T1000 (cell line): ENCODE measurements at places on chromosomes 16 and 17.

GRCh38 chr17:69812240-69812837 lies 262.7 kb upstream of the KCNJ16 start:
- no peak for DNase-seq

- DNase-seq, result peak; percentile 27
Measured at GRCh38 chr16:65975049-65975708, 391.3 kb upstream of the CDH5 start.

GRCh38 chr17:62963296-62963695 lies 2.7 kb upstream of the TANC2 start:
- peak; percentile 45 for DNase-seq

DNA sequence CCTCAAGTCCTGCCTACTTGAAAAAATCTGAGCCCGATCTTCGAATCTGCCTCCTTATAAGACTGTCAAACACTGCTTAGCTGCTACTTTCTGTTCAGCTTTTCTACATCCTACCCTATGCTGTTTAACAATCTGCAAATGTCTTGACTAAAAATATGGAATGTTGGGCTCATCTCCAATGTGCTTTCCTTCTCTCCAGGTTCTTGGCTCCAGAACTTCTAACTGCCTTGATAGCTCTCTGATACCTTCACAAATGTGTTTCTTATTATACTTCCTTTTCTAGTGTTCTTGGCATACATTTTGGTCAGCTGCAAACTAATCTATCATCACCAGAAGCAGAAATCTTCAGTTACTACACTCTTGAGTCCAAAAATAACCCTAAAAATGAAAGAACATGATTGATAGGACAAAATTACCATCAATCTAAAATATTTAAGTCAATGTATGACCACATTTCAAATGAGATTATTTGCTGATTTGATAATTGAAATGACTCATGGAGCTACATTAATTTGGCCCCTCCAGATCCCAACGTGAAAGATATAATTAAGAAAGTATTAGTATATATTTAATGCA lies 372.3 kb upstream of the MON1B start:
- no peak for DNase-seq

DNA sequence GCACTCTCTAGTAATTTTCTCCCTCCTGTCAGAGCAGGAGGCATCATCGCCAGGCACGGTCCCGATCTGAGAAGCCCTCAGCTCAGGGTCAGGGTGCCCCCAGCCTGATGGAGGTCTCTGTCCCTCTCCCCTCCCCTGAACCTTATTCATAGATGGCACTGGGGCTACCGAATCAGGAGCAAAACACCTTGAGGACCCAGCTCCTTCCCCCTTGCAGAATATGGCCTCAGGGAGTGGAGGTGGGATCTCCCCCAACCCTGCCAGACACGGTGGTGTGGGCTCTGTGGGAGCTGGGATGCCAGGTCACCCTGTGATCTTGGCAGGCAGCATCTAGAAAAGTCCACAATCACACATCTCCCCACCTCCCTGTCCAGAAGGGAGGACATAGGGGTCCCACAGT lies 2.5 kb downstream of the CPNE2 start:
- no peak for DNase-seq

- DNase-seq, result no peak
Measured at GRCh38 chr17:29179232-29180033, 765 bp downstream of the MYO18A start.

DNA sequence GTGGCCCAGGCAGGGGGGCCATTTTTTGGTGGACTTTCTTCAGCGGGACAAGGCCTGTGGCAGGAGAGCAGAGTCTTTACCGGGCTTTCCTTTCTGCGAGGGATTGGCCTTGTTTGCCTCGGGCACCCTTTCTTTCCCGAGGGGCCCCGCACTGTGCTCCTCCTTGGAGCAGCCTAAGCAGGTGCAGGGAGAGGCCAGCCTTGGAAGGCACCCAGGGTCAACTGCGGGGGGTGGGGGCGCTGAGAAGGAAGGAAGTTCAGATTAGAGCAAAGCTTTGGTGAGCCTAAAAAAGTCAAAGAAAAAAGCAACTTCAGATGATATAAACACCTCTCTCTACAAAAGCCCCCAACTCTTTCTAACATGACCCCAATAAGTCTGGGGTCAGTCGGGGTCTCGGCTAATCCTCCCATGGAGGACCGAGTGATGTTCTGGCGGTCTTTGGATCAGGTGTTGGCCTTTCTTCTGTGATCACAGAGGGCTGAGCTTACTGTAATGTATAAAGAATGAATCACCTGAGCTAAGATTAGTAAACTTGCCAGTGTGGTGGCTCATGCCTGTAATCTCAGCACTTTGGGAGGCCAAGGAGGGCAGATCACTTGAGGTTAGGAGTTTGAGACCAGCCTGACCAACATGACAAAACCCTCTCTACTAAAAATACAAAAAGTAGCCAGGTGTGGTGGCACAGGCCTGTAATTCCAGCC lies 63.0 kb downstream of the PGS1 start:
- DNase-seq, result no peak

DNA sequence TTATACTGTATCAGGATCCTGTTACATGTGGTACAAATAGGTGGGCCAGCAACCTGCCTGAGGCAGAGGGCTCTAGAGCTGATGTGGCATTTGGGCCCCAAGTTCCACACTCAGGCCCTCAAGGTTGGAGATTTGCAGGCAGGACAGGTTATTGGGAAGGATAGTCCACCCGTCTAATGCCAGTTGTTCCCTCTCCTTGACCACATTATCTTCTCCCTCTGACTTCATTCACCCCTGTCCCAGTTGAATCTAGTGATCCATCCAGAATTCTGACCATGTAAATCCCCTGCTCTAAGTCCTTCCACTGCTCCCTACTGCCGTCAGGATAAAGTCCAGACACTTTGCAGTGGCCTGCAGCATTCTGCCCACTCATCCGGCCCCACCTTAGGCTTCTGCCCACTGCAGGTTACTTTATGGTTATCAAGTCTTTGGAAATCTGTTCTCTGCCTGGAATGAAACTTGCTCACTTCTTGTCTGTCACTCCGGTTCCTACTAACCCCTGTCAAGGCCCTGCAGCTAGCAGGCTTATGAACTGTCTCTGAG lies 1.9 kb upstream of the NFATC3 start:
- DNase-seq, result no peak

- peak; percentile 83 for DNase-seq
Measured at GRCh38 chr16:4371357-4372000, at the start of gene VASN. Gene VASN (plus strand): TSS chr16:4371848. CDS start chr16:4380878, 9,030 bp downstream.

GRCh38 chr16:25764466-25764865 lies 72.7 kb downstream of the HS3ST4 start:
- DNase-seq, result no peak

- DNase-seq, result no peak
Measured at GRCh38 chr17:35841505-35841904, 27.2 kb downstream of the HEATR9 start.

DNA sequence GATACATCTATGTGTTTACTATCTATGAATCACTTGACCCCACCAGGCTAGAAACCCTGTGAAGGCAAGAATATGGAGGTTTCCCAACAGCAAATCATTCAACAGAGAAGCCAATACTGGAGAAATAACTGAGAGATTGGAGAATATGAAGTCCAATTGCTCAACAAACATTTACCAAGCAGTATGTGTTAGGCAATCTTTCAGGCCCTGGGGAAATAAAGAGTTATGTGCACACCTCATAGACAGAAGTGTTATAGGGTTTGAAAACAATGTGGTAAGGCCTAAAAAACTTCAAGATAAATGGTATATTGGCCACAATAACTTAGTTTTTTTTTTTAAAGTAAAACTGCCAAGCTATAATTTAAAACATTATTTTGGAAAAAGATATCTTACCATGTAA lies 1245.8 kb downstream of the CDH11 start:
- DNase-seq, result no peak

- no peak for DNase-seq
Measured at GRCh38 chr17:82302991-82303943, 14.1 kb downstream of the CD7 start.

DNA sequence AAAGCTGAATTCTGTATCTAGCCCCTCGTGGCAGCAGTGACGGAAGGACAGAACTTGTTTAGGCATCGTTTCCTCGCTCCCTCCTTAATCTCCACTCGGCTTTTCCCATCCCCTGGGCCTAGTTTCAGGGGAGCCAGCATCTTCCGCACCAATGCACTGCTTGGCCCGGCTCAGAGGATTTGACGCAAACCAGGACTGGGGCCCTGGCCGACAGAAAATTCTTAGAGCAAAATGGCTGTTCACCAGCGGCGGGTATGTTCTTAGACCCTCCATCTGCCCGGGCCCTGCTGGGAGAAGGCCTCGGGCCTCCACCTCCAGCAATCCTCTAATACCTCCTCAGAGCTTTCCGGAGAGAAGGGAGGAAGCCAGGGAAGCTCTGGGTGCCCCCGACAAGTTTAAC lies 54.6 kb downstream of the TBC1D16 start:
- no peak for DNase-seq
